ENCODE measurements at places on chromosomes 4 and X.
A peak's percentile ranks its signal among the peaks of the same experiment; 100 is the strongest.

GRCh38 chr4:7831330-7831729, 108.3 kb downstream of the AFAP1 start:
- DNase-seq: no peak

DNA sequence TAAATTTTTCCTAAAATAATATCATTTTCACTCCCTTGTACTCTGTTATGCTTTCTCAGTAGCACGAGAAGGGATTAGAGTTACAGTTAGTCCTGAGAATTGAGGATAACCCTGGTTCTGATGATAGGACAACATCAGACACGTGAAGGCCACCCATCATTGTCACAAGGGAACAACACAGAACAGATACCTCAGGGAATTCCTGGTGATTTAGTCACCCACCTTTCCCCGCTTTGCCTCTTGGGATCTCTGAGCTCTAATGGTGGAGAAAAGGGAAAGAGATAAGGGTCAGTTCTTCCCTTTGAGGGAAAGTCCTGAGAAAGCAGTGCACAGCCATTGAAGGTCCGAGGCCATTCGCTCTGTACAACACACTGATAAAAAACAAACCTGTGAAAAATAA, 112.3 kb upstream of the GALNT7 start:
- DNase-seq: no peak

- no peak for DNase-seq
Measured at GRCh38 chr4:45346816-45347435, 620.6 kb upstream of the GNPDA2 start.

DNA sequence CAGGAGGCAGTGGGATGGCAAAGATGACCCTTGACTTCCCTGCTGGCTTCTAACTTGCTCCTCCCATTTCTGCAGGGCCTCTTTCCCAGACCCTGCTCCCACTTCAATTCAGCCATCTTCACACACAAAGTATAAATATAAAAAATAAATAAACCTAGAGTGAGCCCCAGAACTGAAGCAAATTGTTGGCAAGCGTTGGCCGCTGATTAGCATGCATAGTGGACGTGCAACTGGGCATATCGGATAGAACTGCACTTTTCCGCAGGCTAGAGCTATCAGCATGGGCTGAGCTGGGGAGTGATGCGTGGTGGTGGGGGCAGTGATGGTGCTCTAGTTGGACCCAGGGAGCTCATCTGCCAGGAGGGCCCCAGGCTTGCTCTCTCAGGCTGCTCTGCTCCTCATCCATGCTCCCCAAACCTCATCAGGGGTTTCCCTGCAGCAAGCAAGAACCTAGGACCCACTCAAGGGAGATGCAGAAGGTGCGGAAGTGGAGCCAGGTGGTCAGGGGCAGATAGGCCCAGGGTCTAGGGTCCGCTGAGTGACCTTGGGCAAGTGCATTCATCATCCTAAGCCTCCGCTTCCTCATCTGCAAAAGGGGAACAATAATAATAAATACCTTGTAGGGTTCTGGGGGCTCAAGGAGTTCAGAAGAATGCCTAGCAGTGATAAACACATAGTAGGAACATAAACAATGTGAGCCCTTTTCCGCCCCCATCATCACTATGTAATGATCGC, 146.8 kb upstream of the PJA1 start:
- no peak for DNase-seq

- no peak for DNase-seq
Measured at GRCh38 chr4:149426461-149426860, 389.2 kb downstream of the IQCM start.

DNA sequence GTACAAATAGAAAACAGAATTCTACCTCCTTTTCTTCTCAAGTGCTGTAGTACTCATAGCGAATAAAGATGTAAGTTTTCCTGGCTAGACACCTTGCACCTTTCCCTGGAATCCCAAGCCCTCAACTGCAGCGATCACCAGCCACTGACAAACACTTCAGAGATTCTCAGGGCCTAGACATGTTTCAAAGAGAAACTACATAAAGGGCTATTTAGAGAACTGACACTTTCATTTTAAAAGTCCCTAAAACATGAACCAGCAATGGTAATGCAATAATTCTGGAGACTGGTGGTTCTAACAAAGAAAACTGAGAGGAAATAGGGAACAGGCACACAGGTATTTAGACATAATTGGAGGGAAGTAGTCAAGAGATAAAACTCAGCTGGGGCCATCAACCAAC, 35.7 kb downstream of the FANCB start:
- DNase-seq: no peak

DNA sequence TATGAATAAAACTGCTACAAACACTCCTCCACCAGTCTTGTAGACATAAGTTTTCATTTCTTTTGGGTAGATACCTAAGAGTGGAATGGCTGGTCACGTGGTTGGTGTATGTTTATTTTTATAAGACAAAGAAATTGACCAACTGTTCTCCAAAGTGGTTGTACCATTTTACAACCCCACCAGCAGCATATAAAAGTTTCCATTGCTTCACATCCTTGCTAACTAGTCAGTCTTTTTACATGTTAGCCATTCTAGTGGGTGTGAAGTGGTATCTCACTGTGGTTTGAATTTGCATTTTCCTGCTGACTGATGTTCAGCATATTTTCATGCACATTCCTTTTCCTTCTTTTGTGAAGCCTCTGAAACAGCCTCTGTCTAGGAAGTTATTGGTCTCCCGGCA, 76.2 kb upstream of the ADGRG2 start:
- no peak for DNase-seq

DNA sequence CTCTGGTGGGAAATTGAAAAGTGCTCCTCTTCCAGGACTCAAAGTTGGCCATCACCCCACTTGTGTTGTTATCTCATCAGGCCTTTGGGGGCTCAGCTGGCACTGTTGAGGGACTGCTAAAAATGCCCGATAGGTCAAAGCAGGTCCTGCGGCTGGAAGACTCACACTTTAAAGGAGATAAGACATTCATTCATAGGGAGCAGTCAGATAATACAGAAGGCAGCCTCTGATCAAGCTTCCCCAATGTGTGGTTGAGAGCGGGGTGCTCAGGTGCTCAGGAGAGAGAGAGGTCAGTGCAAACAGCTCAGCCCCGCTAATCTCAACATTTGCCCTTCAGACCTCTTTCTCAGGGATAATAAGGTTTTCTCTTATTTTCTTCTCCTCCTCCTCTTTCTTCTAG, 70.3 kb downstream of the TMEM154 start:
- DNase-seq: no peak

DNA sequence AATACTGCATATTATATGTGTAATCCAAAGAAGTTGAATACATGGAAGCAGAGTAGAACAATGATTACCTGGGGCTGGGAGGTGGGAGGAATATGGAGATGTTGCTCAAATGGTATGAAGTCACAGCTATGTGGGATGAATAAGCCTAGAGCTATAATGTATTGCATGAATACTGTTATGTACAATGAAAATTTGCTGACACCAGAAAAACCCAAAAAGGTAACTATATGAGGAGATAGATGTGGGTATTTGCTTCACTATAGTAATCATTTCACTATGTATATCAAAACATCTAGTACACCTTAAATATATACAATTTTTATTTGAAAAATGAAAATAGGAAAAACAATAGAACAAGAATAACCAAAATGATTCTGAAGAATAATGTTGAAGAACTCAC, 11.2 kb downstream of the PAGE3 start:
- no peak for DNase-seq

DNA sequence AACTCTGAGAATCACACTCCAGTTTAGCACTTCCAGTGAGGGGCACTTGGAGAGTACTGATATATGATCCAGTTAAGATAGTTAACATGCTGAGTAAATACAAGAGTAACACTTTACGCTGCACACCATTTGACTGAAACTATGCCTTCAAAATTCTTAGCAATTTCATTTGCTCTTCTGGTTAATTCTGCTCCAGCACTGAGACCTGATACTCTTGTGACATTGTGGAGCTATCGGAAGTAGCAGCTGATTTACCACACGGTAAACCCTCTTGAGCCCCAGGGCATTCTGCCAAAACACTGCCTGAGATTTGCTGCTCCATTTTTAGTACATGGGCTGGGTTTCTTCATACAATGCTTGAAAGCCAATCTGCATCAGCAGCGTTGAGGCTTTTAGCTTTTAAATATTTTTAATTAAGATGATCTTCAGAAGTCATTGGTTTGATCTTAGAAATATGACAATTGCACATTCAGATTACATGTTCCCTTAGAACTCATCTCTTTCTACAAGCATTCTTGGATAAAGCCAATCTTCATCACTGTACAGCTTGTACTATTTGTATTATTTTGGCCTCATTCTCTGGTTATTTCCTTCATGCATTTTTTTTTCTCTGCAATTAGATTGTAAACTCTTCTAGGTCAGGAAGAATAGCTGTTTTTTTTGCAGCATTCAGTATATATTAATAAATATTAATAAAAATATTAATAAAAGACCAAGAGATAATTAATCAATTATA, 67.8 kb upstream of the ETNPPL start:
- peak; percentile 64 for DNase-seq

DNA sequence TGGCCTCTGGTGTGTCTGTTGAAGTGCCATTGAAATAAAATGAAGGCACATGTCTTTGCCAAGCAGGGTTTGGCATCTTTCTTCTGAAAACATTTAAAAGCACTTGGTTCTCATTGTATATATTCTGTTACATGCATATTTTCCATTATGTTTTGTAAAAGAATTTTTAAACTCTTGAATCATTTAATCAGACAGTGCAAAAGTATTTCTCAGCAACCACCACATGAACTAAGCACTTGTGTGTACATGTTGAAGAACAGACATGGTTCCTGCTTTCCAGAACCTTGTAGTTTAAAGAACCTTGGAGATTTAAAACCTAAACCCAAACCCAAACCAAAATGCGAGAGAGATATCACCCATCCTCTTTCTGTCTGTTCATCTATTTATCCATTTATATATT, 220.3 kb upstream of the GIMD1 start:
- no peak for DNase-seq

- DNase-seq: peak; percentile 6
Measured at GRCh38 chr4:67456577-67457196, 88.6 kb downstream of the CENPC start.

DNA sequence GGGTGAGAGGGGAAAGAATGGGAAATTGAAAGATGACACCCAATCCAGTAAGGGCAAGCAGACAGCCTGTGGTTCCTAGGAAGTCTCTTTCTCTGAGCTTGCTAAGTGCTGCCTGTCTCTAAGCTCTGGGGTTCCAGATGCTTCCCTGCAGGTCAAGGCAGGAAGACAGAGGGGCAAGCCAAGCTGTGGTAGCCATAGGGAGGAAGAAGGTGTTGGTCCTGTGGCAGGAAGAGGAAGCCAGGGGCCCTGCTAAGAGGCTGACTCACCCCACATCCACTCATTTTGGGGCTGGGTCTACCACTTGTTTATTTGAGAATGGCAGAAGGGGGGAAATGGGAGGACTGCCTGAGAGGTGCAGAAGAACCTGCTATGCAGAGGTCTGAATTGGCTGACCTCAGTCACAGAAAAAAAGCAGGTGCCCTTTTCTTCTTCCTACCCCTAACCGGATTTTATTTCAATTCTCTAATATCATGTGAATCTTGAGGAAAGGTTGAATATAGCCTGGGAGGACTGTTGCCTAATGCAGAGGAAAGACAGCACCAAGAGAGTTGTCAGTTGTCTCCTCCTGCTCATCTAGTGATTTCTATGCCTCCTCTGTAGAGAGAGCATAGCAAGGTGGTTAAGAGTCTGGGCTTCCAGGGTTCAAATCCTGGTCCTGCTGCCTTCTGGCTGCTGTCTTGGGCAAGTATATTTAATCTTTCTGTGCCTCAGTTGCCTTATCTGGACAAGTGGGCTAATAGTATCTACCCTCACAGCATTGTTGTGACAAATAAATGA, 27.4 kb downstream of the HOPX start:
- no peak for DNase-seq

DNA sequence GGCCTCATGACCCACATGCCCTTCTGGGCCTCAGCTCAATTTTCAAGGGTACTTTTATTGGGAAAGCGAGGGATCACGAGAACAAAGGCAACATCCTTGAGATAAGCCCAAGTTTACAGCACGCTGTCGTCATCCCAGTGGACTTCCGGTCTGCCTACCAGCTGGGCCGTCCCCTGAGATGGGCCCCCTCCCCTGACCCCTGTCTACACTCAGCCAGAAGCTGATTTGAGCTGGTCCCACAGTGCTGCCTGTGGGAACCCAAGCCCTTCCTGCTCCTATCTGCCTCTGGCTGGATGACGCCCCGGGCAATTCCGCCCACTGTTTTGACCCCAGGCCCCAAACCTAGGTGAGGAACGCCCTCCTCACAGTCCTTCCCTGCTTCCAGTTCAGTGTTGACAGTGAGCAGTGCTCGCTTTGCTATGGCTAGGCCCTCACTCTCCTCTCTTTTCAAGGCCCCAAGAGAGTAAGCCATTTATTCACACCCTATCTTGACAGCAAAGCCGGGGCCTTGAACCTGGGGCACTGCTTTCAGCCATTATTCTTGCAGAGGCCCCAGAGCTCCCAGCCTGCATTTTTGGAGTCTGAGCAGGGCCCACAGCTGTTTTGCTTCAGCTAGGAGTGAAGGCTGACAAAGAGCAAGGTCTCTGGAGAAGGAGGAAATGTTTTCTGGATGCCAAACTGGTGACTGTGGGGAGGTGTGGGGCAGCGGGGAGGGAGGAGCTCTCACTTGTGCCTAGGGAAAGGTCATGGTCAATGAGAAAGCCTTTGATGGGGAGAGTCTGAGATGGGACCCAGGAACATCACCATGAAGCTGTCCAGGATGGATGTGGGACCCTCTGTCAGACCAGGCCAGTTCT, 164.6 kb upstream of the BCOR start:
- no peak for DNase-seq

- no peak for DNase-seq
Measured at GRCh38 chrX:7214251-7214650, 66.3 kb upstream of the PUDP start.

All from NCI-H2029 treated with DMSO at 0.1 percent for 48 hours (cell line).